ENCODE measurements at places on chromosomes 3 and 15. TPM values are rescaled to one million over a fixed set of nuclear protein-coding genes. Genes with fewer than 3 reads are reported as not detected.

- no peak for DNase-seq
Observed at GRCh38 chr3:123092243-123092642, 25.4 kb downstream of the PDIA5 start.

GRCh38 chr15:79034284-79034683 lies 56.3 kb downstream of the RASGRF1 start:
- DNase-seq = no peak

CDAN1 gene
- total RNA-seq = 12.1 TPM

DNA sequence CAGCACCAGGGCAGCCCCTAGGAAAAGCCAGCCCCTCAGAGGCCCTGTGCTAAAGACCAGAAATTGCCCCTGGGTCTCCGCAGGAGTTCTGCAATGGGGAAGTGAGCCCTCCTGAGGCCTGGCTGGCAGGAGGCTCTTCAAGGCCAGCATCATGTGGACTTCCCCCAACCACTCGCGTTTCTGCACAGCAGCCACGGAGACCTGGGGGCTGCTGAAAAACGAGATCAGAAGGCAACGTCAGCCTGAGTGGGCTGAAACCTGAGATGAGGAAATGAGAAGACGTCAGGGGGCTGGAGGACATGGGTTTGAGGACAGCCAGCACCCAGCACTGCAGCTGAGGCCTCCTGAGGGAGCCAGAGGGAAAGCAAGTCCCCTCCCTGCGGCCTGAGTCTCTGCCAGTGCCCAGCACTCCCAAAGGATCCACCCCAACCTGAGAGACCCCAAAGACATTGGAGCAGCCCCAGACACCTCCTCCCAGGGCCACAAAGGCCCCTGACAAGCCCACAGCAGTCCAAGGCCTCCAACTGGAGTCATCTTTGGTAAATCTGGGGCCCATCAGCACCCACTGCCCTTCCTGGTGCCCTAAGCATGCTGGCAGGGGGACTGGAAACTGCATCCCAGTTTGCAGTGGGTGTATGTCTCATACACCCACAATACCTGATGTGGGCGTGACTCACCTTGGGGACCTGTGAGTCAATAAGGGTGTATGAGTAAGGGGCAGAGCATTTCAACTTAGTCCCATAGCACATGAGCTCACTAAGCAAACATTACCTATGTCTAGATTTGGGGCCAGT lies 29.2 kb upstream of the CYP11A1 start:
- DNase-seq = peak; percentile 43

DNA sequence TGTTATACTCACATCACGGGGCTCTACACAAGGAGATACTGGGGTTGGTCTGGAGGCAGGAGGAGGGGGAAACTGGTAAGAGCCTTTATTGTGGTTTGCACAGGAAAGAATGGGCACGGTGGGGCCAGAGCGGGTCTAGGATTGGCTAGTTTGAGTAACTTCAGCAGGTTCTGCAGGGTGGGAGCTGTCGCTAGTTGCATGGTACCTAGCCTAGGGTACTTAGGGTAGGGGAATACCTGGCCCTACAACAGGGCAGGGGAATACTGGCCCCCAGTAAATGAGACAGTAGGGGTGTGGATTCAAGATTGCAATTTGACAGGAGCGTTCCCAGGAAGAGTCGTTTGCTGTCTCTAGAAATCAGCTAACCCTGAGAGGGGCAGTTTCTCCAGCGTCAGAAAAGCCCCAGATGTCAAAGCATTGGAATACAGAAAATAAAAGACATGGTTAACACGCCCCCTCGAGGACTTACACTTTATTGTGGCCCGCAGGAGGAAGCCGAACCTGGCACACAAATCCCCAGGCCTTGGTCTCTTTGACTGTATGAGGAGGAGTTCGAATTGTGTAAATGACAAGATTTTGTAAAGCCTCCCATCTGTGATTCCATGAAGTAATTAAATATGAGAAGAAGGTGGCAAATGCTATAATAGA lies 32.0 kb downstream of the ST8SIA2 start:
- no peak for DNase-seq

Data from Caki2 (cell line).